ENCODE measurements at places on chromosomes 4 and X.

GRCh38 chr4:90112715-90113114, 14.5 kb upstream of the CCSER1 start:
- DNase-seq = no peak

DNA sequence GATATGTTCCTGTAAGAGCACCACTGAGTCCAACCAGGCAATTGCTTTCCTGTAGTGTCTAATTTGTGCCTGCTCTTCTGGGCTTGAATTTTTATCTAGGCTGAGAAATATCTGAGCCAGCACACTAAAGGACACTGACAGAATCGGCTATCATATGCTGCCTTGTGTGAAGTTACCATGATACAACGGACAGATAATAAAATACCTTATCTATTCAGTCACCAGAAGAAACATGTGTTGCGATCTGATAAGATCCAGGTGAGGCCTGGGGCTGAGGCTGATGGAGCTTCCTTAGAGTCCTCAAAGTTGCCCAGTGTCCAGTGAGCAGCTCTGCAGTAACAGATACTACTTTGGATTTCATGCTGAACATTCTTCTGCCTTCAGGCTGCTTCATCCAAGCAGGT, 111.8 kb downstream of the ZNF518B start:
- peak; percentile 7 for DNase-seq

- no peak for DNase-seq
Measured at GRCh38 chr4:139676913-139677585, 11.4 kb downstream of the MGST2 start.

DNA sequence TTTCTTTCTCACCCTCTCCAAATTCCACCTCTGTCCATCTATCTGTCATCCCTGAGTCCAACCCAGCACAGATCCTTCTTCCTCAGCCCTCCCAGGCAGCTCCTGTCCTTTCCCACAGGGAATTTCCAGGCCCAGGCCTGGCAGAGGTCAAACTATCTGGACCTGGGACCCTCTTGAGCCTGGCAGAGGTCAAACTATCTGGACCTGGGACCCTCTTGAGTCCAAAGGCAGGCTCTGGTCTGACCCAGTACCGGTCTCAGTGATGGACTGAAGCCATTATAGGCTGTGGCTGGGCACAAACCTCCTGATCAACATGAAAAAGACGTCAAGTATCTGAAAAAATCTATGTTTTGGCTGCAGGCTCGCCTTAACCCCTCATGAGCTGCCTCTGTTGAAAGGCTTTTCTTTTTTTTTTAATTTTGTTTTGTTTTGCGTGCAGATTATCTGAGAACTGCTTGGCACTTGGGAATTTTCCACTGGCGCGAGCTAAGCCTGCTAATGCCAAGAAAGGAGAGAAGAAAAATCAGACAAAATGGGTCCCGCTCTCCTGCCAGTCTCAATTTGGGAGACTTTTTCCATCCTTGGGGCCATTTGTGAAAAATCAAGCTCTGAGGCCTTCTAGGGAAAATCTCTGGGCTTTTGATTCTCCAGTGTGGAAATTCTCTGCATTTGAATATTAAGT, 31.2 kb downstream of the MSX1 start:
- DNase-seq = no peak

- peak; percentile 44 for DNase-seq
Measured at GRCh38 chrX:68443155-68443868, 10.0 kb upstream of the OPHN1 start.

DNA sequence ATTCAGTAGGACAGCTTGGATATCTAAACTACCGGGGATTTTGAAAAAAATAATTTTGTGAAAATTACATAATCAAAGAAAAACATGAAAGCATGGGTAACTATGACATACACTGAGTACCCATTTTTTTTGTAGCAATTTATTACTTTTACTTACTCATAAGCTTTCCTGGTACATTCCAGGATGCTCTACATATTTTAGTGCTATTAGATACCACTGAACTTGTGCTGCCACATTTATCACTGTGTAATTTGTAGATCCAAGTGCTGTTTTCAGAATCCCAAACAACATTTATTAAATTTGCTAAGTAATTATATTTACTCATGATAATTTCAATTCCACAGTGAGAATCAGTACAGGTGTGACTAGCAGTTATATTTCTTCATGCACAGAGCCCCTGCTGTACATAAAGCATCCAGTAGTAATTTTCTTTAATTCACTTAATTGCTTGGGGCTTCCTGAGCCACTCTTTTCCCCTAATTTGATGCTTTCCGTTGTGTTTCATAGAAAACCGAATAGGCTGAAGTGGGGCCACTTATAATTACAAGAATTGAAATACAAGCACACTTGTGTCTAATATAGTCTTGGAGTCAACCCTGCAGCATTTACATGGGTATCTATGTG, 2254.4 kb downstream of the ARAP2 start:
- DNase-seq = no peak

DNA sequence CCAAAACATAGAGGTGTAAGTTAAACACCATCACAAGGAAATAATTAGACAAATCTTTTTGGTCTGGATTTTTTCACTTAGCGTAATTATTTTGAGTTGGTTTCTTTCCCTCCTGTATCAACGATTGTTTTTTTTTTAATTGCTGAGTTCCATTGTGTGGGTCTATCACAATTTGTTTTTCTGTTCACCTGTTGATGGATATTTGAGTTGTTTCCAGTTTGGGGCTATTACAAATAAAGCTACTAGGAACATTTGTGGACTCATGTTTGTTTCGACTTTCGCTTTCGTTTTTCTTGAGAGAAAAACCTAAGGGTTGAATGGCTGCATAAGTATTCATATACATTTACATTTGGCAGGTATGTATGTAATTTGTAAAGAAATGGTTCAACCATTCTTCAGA, 20.4 kb upstream of the FBXW7 start:
- peak; percentile 85 for DNase-seq

- no peak for DNase-seq
Measured at GRCh38 chr4:48654015-48654664, 125.9 kb downstream of the FRYL start.

DNA sequence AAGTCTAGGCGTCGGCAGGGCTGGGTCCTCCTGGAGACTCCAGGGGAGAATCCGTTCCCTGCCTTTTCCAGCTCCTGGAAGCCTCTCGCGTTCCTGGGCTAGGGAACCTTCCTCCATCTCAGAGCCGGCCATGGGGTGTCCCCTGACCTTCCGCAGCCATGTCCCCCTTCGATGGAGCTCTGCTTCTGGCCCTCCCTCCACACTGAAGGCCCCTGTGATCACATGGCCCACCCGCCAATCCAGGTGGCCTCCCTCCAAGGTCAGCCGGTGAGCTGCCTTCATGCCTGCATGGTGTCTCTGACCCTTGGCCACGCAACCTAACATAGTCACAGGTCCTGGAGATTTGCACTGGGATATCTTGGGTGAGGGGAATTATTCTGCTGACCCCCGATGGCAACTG, 69.6 kb downstream of the TRMT44 start:
- DNase-seq = no peak

DNA sequence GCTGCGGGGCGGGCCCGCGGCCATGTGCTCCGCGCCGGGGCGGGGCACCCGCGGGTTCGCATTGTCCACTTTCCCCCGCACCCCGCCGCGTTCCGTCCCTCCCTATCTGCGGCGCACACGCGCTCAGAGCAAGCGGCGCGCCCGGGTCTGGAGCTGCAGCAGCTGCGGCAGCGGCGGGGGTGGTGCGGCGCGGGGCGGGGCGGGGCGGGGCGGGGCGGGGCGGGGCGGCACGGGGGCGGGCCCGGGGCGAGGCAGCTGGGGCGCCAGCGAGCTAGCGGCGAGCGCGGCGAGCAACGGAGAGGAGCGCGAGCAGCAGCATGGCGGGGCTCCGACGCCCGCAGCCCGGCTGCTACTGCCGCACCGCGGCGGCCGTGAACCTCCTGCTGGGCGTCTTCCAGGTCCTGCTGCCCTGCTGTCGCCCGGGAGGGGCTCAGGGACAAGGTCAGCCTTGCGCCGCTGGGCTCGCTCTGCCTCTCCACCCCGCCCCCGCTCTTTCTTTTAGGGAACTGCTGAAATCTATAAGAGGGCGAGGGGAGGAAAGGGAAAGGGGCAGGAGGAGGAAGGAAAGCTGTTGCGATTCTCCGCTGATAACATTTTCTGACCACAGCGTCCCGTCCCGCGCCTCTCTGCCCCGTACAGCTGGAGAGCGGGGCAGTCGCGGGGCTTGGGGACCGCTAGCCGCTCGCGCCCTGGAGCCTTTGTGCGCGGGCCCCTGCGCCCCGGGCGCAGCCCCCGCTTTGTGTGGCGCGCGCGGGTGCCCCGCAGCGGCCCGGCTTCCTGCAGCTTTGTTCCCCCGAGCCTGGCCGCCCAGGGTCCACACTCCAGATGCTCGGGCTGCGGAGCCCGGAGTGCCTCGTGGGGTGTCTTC, at the start of gene TMEM131L:
TMEM131L (plus strand) TSS at position 280 of the 868 bp plus-strand sequence; CDS start at position 318, 38 bp downstream.
- peak; percentile 96 for DNase-seq

GRCh38 chrX:6052111-6052745, 176.4 kb downstream of the NLGN4X start:
- DNase-seq = no peak

DNA sequence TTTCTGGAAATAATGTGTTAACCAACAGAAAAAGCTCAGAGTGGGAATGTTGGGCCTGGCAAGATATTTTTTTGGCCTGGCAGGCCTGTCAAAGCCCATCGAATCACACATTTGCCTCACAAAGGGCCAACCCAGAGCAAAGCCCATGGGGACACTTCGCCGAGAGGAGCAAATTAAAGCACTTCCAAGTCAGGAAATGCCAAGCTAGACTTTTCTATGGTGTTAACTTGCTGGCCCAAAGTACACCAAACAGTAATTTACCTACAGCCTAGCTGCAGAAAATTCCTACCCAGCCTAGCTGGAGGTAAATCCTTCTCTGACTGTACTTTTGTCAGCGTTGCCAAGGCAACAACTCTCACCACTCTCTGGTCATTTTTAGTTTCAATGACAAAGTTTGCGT, 288.6 kb upstream of the LDB2 start:
- DNase-seq = no peak

DNA sequence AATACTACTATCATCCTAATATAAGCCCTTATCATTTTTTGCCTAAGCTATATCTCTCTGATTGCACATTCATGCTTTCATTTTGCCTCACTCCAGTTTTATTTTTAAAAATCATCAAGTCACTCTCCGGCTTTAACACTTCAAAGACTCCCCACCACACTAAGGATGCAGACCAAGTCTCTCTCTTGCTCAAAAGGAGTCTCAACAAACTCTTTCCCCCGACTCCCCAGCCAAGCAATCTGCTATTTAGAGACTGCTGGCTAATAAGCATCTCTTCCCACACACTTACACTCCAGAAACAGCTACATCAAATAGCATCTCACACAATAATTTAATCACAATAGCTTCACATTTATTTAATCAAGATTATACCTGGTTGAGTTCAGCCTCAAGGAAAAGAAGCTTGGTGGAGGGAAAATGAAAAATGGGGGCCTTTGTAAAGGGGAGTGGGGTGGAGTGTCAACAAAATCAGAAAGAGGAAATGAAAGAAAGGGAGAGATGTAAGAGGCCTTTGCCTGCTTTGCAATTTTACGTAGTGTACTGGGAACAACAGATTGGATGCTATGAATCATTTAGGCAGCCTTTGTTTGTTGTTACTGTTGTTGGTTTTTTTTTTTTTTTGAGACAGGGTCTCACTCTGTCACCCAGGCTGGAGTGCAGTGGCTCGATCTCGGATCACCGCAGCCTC, 104.1 kb upstream of the MCF2 start:
- DNase-seq = no peak

DNA sequence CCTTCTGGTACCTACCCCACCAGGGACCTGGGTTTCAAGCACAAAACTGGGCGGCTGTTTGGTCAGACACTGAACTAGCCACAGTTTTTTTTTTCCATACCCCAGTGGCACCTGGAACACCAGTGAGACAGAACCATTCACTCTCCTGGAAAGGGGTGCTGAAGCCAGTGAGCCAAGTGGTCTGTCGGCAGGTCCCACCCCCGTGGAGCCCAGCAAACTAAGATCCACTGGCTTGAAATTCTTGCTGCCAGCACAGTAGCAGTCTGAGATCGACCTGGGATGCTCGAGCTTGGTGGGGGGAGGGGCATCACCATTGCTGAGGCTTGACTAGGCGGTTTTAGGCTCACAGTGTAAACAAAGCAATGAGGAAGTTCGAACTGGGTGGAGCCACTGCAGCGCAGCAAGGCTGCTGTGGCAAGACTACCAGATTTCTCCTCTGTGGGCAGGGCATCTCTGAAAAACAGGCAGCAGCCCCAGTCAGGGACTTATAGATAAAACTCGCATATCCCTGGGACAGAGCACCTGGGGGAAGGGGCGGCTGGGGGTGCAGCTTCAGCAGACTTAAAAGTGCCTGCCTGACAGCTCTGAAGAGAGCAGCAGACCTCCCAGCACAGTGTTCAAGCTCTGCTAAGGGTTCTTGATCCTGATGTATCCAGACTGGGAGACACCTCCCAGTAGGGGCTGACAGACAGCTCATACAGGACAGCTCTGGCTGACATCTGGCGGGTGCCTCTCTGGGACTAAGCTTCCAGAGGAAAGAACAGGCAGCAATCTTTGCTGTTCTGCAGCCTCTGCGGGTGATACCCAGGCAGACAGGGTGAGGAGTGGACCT, 223.0 kb downstream of the COX18 start:
- peak; percentile 95 for DNase-seq

- DNase-seq = peak; percentile 80
Measured at GRCh38 chr4:160020804-160021203, 917.9 kb downstream of the RAPGEF2 start.

- DNase-seq = no peak
Measured at GRCh38 chr4:6049985-6050384, 31.8 kb upstream of the C4orf50 start.

- DNase-seq = no peak
Measured at GRCh38 chr4:8071766-8072165, 86.8 kb downstream of the ABLIM2 start.

DNA sequence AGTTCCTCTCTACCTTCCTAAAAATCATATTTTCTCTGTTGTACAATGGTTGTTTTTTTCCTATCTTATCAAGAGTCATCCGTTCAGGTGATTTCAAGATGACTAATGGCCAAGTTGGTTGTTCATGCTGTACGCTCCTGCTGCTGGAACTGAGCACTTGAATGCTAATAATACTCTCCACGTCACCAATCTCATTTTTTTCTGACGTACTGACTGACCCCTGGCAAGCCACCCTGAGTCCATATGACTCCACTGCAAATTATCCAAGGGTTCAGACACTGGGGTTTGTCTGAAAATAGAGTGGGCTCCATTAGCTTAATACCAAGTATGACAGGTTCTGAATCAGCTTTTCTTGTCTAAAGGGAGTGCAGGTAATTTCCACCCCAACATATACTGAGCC, 21.1 kb upstream of the GPR50 start:
- DNase-seq = no peak

GRCh38 chr4:141575884-141576283, 60.5 kb upstream of the IL15 start:
- DNase-seq = no peak

- no peak for DNase-seq
Measured at GRCh38 chr4:38995660-38996005, 36.6 kb downstream of the TMEM156 start.
